ENCODE measurements at places on chromosomes 2 and 18.

GRCh38 chr2:174597345-174598047, at the start of gene WIPF1:
Gene WIPF1 (minus strand): TSS chr2:174597804. CDS start chr2:174585573, 12,231 bp downstream.
- DNase-seq, result peak; percentile 6

DNA sequence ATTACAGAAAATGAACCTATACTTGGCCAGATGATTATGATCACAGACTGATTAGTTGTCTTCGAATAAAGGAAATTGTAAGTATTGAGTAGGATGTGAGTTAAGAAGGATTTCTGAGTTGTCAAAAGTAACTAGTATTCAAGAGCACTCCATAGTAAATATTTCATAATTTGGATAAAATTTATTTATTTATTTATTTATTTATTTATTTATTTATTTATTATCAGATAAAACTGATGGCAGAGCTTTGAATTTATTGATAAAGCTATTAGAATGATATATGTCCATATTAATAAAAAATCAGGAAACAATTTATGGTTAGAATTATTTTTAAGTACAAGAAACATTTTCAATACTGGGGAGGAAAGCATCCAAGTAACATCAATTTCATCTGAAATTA, 1634.1 kb downstream of the LRP1B start:
- no peak for DNase-seq

DNA sequence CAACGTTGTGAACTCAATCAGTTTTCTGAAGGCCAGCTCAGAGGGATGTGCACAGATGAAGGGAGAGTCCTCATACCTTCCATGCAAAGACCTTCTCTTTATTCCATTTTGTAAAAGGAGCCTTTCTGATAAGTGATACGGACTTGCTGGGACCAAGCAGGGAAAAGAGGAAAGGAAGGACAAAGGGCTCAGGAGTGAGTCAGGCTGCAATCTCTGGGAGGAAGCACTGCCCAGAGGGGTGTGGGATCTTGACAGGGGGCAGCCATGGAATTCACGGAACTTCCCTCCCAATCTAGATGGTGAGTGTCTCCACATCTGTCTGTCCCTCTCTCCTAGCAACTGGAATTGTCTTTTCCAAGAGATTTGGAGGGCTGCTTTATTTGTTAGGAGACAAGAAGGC, 281.4 kb upstream of the CELF4 start:
- no peak for DNase-seq

DNA sequence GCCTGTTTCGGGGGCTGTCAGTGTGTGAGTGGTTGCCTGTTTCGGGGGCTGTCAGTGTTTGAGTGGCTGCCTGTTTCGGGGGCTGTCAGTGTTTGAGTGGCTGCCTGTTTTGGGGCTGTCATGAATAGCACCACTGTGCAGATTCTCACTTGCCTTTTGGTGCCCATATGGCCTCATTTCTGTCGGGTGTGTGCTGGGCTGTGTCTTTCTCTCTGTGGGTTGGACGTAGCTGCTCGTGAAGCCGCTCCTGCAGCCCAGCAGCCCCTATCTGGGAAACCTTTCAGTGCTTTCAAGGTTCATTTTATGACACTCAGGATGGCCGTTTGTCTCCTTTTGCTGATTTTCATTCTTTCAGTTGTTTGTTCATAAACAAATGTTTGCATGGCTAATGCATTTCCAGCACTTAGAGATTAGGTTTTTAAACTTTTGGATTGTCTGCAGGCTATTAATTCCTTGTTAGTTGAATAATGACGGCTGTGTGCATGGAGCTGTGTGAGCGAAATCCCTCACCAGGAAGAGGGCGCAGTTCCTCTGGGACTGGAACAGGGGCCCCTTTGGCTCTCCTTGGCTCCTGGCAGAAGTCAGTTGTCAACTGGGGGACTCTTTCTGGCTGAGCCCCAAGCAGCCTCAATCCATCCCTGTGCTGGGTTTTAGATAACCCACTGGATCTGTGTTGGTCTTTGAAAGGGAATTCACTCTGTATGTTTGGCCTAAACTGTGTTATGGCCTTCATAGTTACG, 10.8 kb downstream of the AGAP1 start:
- no peak for DNase-seq

DNA sequence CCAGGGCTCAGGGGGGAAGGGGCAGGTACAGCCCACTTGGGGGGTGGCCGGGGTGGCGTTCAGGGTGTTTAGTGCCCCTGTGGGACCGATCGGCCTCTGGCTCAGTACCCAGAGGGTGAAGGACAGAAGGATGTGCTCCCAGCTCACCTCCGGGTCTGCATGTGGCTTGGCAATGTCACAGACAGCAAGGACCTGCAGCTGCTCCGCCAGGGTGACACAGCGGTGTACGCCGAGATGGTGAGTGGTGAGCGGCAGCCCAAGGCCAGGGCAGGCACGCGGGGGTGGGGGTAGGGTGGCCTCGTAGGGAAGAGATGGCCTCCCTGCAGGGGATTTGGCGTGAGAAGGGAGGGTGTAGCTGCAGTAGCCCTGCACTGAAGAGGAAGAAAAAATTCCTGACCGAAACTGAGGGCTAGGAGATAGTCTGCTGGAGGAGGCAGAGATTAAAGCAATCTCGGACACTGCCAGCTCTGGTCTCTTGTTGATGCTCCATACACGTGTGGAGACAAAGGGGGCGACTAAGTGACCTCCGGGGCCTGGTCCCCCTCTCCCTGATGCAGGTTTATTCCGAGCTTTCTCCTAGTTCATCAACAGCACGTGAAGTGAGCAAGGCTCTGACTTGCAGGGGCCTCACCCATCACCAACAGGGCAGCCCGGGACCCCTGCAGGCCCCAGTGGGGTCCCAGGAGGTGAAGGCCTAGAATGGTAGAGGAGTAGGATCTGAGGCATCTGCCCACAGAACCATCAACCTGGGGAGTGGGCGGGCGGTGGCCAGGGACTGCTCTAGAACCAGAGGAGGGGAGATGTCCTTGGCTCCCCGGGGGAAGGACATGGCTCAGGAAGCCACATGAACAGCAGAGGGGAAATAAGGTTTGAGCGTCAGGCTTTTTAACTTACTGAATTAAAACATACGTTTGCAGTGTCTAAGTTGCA, 45.4 kb downstream of the FER1L5 start:
- no peak for DNase-seq

GRCh38 chr2:215537611-215538010, 101.7 kb upstream of the FN1 start:
- no peak for DNase-seq

DNA sequence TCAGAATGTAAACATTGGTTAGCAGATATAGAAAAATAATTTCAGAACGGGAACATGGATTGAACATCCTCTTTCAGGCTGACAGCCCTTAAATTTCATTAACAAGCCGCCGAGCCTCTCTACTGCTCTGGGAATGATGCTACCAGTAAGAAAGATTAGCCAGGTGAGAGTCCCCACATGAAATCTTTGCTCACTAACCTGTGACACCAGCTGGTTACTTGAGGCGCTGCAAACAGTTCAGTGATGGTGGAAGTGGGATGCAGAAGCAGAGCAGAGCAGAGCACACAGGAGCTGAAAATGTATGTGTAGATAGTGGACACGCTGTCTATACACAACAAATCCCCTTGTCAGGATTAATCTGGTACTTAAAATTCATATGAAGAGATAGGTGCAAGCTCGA, 721.1 kb downstream of the DPP10 start:
- DNase-seq, result no peak

DNA sequence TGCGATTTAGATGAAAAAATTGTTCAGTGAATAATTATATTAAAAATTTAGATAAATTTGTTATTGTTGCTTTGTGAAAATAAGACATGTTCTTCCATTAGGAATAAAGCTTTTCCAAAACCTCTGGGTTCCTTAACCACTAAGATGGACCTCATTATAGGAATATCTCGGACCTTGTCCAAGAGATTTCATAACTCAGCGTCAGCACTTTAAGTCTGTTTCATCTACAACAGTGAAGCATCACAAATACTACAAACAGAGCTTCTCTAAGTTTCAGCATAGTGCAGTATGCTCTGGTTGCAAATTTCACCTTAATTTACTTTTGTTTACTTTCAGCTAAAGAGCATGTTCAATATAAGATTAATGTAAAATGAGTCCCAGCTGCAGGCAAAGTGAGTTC, 150.3 kb downstream of the UBE2E3 start:
- DNase-seq, result no peak

DNA sequence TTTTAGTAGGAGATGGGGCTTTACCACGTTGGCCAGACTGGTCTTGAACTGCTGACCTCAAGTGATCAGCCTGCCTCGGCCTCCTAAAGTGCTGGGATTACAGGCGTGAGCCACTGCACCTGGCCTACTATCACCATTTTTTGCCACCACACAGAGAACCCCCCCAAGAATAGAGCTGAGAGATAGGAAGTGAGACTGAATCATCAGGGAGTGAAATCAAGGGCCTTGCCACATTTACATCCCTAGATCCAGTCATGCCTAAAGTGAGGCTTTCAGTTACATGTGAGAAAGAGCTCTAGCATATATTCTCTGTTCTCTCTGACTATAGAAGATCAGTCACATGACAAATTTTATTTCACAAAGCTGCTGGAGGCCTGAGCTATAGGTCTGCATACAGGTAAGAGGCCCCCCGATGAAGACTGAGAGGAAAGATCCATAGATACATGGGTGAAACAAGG, 28.0 kb upstream of the KCMF1 start:
- DNase-seq, result no peak

DNA sequence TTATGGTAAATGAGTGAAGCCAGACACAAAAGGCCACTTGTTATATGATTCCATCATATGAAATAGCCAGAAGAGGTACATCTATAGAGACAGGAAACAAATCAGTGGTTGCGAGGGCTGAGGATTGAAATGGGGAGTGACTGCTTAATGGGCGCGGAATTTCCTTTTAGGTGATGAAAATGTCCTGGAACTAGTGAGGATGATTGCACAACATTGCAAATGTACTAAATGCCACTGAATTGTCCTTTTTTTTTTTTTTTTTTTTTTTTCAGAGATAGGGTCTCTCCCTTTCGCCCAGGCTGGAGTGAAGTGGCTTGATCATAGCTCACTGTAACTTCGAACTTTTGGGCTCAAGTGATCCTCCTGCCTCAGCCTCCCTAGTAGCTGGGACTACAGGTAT, 15.3 kb upstream of the GAREM2 start:
- DNase-seq, result no peak

DNA sequence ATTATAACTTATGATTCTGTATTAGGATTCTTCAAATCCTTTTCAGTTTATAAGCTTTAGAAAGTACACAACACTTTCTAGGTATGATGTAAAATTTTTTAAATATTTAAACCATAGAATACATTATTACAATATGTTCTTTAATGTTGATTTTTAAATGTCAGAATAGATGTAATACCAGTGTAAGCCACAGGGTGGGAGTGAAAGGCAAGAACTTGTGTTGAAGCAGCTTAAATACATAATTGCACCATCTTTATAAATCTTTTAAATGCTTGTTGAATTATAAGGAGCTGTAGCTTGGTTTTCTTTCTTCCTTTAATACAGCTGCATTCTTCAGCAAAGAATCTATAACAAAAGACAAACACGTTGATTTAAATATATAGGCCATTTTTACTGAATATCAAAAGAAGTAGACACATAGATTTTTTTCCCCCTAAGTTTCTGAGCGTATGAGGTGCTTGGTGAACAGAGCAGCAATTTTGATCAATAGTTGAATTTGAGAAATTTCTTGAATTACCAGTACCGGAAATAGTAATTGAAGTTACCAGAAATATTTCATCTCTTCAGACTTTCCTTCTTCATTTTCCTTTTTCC, 63.0 kb downstream of the TANK start:
- DNase-seq, result no peak

DNA sequence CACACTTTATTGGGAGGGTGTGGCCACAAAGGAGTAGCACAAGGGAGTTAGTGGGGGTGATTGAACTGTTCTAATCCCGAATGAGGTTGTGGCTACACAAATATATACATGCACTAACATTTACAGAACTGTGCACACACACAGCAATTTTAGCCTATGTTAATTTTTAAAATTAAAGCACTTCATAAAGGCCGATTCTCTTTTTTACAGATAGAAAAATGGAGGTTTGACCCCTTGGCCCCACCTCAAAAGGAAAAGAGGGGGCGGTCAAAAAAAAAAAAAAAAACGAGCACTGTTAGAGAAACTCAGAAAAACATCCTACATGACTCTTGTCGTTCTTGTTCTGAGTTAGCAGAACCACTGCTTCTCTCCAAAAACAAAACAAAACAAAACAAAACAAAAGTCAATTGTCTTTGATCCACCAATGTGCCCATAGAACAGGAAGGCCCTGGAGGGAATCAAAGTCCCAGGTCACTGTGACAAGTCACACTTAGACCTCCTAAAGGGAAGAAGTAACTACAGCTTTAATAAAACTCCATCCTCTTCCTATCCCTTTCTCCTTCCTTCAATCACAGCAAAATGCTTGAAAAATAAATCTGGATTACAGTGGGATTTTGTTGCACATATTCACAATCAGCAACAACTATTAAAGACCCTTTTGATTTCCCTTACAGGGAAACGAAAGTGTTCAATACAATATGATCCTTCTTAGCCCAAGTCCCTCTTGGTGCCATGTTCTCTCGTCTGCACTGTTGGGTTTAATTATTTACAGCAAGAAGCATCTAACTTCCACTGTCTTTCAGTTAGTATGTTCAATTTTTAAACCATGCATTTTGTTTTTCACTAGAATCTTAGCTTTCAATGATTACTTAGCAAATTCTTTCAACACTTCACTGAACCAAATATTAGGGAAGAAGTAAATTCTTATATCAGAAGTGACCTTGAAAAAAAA, 16.6 kb downstream of the LRP2 start:
- no peak for DNase-seq

GRCh38 chr2:14975381-14975780, 342.9 kb downstream of the LRATD1 start:
- DNase-seq, result no peak
